ENCODE measurements at places on chromosomes 16 and 17.

DNA sequence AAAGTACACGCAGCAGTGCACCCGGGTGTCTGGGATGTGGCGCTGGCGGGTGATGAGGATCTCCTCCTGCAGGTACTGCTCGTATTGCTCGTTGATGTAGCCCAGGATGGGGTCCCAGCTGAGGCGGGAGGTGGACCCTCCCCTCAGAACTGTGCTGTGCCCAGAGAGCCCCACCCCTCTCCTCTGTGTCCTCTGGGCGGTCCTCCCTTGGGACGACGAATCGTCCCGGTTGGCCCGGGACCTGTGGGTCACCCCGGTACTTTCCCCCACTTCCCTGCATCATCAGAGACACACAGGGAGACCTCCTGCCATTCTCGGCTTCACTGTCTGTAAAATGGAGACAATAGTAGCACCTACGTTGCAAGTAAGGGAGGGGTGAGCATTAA, 4.2 kb downstream of the SEPTIN12 start:
- no peak for DNase-seq

DNA sequence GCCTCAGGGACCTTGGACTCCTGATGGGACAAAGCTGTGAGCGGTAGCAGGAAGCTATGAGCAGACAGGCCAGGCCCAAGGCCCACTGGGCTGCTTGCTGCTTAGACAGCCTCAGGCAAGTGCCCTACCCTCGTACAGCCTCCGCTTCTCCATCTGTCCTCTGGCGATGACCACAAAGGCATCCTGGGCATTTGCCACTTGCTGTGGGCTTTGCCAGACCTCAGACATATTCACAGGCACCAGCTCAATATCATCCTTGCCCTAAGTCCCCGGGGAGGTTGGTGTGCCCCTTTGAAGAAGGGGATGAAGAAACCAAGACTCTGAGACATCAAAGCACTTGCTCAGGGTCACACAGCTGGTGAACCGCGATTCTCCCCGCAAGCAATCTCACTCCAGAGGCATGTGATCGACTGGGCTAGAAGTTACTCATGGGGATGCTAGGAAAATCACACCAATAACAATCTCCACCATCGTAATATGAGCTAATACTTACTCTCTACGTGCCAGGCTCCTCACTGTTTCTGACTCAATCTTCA, 21.7 kb downstream of the PPL start:
- no peak for DNase-seq

DNA sequence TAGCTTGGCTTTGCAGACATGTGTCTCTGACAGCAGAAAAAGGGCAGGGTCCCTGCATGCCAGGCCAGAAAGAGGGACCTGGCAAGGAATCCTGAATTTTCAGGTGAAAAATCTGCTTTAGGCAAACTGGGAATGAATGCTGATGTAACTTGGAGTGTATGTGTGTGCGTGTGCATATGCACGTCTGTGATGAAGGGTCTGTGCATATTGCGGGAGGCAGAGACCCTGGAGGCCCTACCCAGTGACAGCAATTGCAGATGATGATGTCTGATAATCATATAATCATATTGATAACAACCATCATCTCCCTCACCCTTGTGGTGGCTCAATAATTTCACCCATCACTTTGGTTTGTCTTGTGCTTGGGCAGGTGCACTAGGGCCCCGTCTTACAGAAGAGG, 80.7 kb upstream of the SDK2 start:
- no peak for DNase-seq

GRCh38 chr17:78329263-78330059, 30.4 kb downstream of the SOCS3 start:
- DNase-seq: no peak

DNA sequence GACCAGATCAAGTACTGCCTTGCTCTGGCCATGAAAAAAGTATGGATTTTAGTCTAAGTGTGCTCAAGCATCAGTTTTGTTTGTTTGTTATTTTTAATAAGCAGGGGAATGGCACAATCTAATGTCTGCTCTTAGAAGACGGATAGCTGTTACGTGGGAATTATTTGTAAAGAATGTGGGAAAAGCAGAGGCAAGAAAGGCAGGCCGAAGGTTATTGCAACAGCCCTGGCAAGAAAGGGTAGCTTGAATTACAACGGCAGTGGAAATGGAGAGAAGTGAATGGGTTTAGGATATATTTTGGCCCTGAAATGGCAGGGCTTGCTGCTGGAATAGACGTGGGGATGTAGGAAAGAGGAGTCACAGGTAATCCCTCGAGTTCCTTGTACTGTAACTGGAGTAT, 987 bp upstream of the HASPIN start:
- DNase-seq: no peak

- DNase-seq: no peak
Observed at GRCh38 chr16:83971165-83972130, 3.4 kb downstream of the NECAB2 start.

GRCh38 chr17:78591263-78591671, 14.1 kb upstream of the DNAH17 start:
- peak; percentile 36 for DNase-seq

DNA sequence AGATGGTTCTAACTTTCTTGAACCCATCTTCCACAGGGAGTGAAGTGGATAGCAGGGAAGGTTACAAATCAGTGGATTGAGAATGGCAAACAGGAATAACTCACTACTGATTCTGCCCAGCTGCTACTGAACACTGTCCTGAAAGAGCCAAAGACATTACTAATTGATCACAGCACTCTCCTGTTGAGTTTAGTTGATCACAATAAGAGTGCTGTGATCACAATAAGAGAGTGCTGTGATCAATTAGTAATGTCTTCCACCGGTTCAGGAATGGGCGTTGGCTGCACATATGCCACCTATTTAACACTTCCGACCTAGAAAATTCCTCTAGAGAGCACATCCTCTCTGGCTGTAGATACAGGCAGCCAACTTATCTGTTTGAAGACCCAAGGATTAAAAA, 11.4 kb downstream of the CFAP97D1 start:
- DNase-seq: peak; percentile 65

- no peak for DNase-seq
Observed at GRCh38 chr16:75248142-75248535, 3.3 kb downstream of the BCAR1 start.

- DNase-seq: no peak
Observed at GRCh38 chr17:1730326-1731193, 6.1 kb downstream of the WDR81 start.

DNA sequence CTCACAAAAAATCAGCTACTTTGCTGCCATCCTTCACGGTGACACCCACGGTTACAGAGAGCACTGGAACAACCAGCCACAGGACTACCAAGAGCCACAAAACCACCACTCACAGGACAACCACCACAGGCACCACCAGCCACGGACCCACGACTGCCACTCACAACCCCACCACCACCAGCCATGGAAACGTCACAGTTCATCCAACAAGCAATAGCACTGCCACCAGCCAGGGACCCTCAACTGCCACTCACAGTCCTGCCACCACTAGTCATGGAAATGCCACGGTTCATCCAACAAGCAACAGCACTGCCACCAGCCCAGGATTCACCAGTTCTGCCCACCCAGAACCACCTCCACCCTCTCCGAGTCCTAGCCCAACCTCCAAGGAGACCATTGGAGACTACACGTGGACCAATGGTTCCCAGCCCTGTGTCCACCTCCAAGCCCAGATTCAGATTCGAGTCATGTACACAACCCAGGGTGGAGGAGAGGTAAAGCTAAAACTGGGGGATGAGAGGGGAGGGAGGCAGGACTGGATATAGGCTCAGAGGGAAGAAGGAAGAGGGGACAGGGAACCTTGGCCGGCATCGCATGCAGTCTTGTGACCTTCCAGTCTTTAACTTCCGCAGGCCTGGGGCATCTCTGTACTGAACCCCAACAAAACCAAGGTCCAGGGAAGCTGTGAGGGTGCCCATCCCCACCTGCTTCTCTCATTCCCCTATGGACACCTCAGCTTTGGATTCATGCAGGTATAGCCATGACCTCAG, 581 bp downstream of the CD68 start:
- peak; percentile 49 for DNase-seq

DNA sequence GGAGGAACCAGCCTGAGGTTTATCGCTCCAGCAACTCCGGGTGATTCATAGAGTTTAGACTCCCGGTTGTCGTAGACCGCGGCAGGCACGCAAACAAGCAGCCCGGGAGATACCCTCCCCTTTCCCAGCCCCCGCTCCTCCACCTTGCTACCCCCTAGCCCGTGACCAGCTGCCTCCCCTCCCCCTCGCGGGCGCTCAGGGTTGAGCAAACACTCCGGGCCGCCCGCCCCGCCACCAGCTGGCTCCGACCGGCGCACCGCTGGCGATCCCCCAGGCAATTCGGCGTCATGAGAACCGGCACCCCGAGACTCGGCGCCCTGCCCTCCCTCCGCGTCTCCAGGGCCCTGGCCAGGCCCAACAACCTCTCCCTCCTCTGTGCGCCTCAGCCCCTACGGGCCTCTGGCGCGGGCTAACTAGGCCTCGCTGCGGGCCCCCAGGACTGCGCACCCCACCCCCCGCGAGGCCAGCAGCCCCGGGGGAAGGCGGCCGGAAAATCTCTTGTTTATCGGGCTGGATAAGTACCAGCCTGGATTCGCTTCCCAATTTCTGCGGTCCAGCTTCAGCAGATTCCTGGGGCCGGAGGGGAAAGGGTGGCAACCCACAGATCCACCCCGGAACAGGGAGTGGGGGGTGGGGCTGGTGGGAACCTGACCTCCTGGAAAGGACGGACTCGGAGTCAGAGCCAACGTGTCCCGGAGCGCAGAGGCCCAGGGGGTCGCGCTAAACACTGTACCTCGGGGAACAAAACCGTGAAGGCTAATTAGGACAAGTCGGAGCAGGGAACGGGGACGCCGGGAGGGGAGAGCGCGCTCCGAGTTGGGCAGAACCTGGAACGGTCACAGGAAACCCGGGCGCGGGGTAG, 951 bp upstream of the GPRC5C start:
- peak; percentile 89 for DNase-seq

DNA sequence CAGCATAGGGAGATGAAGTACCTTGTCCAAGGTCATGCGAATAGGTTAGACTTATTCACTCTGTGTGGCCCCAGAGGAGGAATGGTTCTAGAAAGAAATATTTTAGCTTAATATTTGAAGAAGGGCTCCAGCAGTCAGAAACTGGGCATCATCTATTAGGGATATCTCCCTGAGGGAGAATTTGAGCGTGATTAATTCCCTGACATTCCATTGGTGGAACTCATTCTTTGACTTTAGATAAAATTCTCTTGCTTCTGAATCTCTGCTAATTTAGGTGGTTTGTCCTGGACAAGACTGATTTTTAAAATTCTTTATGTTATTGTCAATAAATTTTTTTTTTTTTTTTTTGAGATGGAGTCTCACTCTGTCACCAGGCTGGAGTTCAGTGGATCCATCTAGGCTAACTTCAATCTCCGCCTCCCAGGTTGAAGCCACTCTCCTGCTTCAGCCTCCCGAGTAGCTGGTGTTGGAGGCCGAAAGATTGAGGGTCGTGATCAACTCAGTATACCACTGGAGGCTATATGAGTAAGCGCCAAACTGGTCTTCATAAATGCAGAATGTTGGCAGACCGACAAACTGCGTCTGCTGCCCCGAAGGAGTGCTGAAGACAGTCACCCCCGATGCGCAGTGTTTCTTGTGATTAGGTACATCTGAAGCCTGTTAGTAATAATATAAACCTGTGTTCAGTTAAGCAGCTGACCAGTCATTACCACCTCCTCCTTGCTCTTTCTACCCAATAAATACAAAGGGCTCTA, 267.9 kb upstream of the HSBP1 start:
- DNase-seq: no peak

GRCh38 chr17:27532269-27533263, 76.3 kb downstream of the KSR1 start:
- DNase-seq: no peak

GRCh38 chr17:30234296-30234695, 1.2 kb downstream of the SLC6A4 start:
- DNase-seq: no peak

DNA sequence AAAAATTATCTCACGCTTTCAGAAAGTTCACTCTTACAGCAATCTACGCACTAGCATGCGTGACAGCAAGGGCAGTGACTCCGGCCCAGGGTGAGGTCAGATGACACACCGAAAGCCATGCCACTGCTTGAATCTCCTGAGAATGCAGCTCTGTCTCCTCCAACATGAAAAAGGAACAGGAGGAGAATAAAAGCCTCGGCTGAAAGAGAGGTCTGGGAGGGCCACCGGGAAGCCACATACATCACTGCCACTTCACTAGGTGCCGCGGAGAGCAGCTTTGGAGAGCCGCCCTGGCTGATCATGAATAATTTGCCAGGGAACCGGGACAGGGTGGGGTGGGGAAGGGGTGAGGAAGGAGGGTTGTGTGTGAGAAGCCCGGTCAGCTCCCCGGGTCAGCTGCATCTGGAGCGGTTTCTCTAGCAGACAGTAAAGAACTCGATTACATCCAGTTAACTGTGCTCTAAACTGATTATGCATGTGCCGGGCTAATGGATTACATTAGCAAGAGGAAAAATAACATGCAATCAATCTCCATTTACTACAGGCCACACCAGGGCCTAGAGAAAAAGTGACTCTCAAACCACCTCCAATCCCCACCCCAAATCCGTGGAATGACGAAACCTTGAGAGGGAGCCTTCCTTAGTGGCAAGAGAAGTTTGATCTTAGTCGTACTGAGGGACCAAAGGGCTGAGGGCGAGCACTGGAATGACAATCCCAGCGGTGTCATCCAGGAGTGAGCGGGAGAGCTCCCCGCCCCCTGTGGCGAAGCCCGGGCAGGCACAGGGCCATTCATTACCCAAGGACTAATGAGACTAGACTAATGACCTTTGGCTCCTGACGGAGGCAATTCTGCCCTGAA, 100.3 kb downstream of the ZFHX3 start:
- peak; percentile 86 for DNase-seq

- no peak for DNase-seq
Observed at GRCh38 chr16:12208341-12209035, 232.0 kb downstream of the SNX29 start.

- no peak for DNase-seq
Observed at GRCh38 chr16:54932021-54932660, 1.5 kb downstream of the IRX5 start.

DNA sequence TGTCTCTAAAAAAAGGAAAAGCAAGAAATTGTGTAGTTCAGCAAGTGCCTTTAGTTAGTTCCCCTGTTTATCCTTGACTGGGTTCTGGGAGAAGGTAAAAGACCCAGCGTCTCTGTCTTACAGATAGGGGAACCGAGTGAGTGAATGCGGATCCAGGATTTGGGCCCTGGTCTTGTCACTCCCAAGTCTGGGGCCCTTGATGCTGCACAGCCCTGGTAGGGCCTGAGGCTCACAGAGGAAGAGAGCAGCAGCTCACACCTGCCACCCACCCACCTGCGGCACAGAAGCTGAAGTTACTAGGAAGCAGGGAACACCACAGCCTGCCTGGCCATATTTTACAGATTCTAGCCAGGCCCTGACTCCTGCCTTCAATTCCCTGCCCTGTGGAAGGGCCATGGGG, 22.2 kb downstream of the LASP1 start:
- DNase-seq: no peak

DNA sequence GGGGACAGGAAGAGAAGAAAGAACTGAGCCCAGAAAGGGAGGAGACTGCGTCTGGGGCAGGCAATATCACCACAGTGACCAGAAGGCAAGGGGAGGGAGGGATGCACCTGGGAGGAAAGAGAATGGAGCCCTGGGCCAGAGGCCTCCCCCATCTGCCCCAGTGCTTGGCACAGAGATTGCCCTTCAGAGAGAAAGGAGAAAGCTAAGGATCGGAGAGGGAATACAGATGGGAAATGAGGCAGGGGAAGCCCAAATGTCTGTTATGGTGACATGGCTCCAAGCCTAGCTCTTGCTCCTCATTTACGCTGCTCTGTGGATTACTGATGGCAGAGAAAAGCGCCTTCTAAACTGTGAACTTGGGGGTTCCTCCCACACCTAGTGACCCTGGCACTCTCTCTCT, 47.2 kb downstream of the PIPOX start:
- DNase-seq: no peak

GRCh38 chr16:23229714-23230113, 47.2 kb downstream of the SCNN1G start:
- no peak for DNase-seq

GRCh38 chr17:2598166-2598565, 4.7 kb downstream of the PAFAH1B1 start:
- DNase-seq: no peak

Data from small intestine (tissue), 16 donors.